ENCODE measurements at places on chromosomes 5 and 9. TPM values are rescaled to one million over a fixed set of nuclear protein-coding genes. Genes with fewer than 3 reads are reported as not detected.

Gene NPR3
- 0.05 TPM for total RNA-seq

Gene FCN1
- total RNA-seq: not detected

Gene MYMK
- total RNA-seq: not detected

Gene NRARP
- total RNA-seq: 4.4 TPM

Gene OR1J2
- total RNA-seq: not detected

Gene PDE8B
- 0.47 TPM for total RNA-seq

Gene AQP7
- total RNA-seq: not detected

Gene PDLIM4
- total RNA-seq: not detected

- H3K27ac ChIP-seq: no peak overlapping the region
- no peaks in the 10 kb centered on the region for H3K27me3 ChIP-seq
- no peaks in the 10 kb centered on the region for H3K4me1 ChIP-seq
- H3K4me3 ChIP-seq: no peak overlapping the region
- DNase-seq: no peak
- no peaks in the 10 kb centered on the region for H3K36me3 ChIP-seq
These were observed 257.7 kb downstream of the GABRG2 start for GRCh38 chr5:162325143-162325727.

GRCh38 chr5:37375091-37375490 is 4.0 kb upstream of the WDR70 start:
- H3K27me3 ChIP-seq: no peaks in the 10 kb centered on the region
- H3K4me3 ChIP-seq: no peak overlapping the region
- peaks cover 10% of the 10 kb centered on the region for H3K4me1 ChIP-seq
- DNase-seq: no peak

DNA sequence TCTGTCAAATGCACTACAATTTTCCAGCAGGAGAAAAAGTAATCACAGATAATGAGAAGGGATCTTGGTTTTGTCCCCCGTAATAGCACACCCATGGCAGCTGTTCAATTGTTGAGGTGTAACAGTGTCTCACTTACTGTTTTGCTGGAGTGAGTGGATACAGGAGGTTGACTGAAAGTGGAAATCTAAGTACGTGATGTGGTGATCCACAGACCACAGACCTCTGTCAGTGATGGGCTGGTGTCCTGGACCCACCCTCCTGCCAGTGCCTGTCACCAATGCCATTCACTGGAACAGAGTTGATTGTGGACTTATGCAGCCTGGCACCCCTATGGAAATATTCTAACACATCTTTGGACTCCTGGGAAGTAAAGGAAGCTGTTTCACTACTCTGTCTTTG is 261.7 kb downstream of the TRPM3 start:
- no peaks in the 10 kb centered on the region for H3K36me3 ChIP-seq
- H3K27ac ChIP-seq: no peak overlapping the region
- H3K27me3 ChIP-seq: no peaks in the 10 kb centered on the region
- H3K4me3 ChIP-seq: no peak overlapping the region
- no peaks in the 10 kb centered on the region for H3K4me1 ChIP-seq

DNA sequence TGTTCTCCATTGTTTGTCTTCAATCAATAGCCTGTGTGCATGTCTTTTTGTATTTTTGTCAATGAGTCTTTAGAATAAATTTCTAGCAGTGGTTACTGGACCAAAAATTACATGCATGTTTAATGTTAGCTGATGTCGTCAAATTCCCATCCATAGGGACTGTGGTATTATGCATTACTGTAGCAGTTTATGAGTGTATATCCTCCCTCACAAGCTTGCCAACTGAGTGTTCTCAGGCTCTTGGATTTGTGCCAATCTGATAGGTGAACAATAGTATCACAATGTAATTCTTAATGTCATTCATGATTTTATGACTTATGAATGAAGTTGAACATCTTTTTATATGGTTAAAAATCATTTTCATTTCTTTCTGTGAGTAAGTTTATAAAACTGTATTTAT is 13.0 kb downstream of the SNX24 start:
- no peaks in the 10 kb centered on the region for H3K36me3 ChIP-seq
- no peaks in the 10 kb centered on the region for H3K4me1 ChIP-seq
- DNase-seq: no peak
- H3K27me3 ChIP-seq: peaks cover 5% of the 10 kb centered on the region
- H3K4me3 ChIP-seq: no peak overlapping the region
